ENCODE measurements at places on chromosomes 4 and X.

- DNase-seq, result no peak
Observed at GRCh38 chr4:86019362-86019761, 340.5 kb downstream of the MAPK10 start.

- peak; percentile 6 for DNase-seq
Observed at GRCh38 chr4:963276-964225, 9.8 kb downstream of the DGKQ start.

GRCh38 chr4:111937368-111937767, 207.9 kb upstream of the FAM241A start:
- DNase-seq, result no peak

GRCh38 chrX:105136786-105137185, 83.7 kb downstream of the TEX13A start:
- DNase-seq, result no peak

DNA sequence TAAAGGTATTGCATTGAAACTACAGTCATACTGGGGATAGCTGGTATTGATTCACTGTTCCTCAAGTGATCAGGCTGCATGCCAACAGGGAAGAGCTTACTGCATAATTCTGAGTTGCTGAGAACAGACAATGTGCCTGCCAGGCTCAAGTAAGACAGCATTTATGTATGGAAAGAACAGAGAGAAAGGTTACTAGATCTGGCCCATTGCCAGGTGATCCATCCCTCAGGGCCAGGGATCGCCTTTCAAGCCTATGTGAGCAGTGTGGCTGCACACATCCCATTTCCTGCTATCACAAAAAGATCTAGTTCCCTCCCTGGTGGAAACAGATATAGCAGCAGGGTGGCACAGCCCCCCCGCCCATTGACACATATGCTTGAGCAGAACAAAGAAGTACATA, 254.0 kb downstream of the TMA16 start:
- no peak for DNase-seq

DNA sequence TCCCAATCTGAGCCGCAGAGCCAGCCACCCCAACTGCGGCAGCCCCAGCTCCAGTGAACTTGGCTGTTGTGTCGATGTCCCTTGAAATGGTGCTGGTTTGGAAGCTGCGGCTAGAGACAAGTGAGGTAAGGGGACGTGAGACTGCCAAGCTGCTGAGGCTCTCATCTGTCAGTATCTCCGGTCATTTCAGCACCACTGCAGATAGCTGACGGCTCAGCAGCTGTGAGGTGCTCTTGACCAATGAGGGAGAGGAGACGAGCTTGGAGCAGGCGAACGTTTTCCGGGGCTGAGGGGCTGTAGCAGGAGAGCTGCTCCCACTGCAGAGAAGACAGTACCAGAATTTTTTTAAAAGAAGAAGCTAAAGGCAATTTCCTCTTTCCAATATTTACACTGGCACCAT, 175.5 kb upstream of the CASK start:
- DNase-seq, result peak; percentile 25

DNA sequence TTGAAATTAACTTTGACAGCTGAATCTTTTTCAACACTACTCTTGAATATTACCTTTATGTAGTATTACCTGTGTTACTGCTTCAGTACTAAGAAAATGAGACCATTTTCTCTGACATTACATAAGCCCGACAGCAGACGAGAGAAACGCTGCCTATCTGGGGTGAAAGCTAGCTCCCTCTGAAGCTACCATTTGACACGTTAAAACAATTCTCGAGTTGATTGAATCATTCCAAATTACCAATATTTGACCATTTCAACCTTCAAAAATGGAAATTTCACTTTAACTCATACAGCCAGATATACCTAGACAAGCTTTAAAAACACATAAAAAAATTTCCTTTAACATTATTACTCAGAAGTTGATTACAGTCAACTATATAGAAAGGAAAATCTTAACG, 836 bp downstream of the GPM6A start:
- no peak for DNase-seq

DNA sequence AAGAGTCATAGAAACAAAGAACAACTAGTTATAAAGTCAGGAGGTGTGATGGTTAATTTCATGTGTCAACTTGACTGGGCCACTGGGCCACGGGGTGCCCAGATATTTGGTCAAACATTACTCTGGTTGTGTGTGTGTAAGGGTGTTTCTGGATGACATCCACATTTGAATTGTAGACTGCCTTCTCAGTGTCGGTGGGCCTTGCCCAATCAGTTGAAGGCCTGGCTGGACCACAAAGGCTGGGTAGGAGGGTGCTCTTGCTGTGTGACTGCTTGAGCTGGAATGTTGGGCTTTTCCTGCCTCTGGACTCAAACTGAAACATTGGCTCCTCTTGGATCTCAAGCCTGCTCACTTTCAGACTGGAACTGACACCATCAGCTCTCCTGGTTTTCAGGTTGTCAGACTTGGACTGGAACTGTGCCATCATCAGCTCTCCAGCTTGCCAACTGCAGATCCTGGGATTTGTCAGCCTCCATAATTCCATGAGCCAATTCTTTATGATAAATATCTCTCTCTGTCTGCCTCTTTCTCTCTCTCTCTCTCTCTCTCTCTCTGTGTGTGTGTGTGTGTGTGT, 41.4 kb downstream of the CLDN34 start:
- DNase-seq, result no peak

- DNase-seq, result no peak
Observed at GRCh38 chrX:70878902-70879301, 29.6 kb downstream of the TEX11 start.

GRCh38 chr4:111362941-111363361, 740.1 kb upstream of the PITX2 start:
- no peak for DNase-seq

DNA sequence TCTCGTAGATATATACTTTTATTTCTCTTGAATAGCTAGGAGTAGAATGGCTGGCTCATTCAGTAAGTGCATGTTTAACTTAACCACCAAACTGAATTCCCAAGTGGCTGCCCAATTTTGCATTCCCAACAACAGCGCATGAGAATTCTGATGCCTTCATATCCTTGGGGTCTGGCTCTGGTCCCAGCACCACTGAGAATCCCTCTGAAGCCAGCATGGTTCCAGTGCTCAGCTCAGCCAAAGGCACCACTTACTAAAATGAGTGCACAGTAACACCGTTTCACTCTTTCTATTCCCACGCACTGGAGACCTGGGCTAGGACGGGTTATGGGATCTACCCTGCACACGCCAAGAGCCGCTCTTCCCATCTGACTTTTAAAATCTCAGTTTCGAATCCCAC, 60.4 kb downstream of the CASP3 start:
- DNase-seq, result no peak

DNA sequence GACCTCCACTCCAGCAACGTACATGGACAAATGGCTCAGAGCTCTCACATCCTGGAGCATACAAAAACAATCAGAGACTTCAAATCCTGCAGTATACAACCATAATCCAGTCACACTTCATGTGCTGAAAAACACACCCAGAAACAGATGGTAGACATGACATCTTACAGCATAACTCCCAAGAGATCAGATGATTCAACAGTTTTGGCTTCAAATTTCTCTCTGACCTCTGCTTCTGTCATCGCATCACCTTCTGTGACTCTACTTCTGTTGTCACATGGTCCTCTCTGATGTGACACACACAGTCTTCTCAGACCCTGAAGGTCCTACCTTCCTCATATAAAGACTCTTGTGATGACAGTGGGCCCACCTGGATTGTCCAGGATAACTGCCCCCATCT, 18.5 kb downstream of the SUV39H1 start:
- DNase-seq, result no peak

GRCh38 chr4:7630568-7631287, 196.0 kb upstream of the PSAPL1 start:
- no peak for DNase-seq

GRCh38 chr4:45554423-45554822, 569.4 kb downstream of the GABRG1 start:
- no peak for DNase-seq

GRCh38 chr4:153227469-153228075, 23.3 kb downstream of the TRIM2 start:
- peak; percentile 53 for DNase-seq

GRCh38 chrX:72663737-72664136, 50.4 kb downstream of the PHKA1 start:
- DNase-seq, result no peak

GRCh38 chrX:39752815-39753214, 344.9 kb downstream of the BCOR start:
- DNase-seq, result no peak

GRCh38 chr4:13493793-13494192, 9.7 kb upstream of the RAB28 start:
- DNase-seq, result no peak

GRCh38 chr4:1226144-1226481, 22.8 kb downstream of the CTBP1 start:
- DNase-seq, result no peak

- DNase-seq, result peak; percentile 81
Observed at GRCh38 chr4:112523008-112523721, 7.2 kb upstream of the NEUROG2 start.

DNA sequence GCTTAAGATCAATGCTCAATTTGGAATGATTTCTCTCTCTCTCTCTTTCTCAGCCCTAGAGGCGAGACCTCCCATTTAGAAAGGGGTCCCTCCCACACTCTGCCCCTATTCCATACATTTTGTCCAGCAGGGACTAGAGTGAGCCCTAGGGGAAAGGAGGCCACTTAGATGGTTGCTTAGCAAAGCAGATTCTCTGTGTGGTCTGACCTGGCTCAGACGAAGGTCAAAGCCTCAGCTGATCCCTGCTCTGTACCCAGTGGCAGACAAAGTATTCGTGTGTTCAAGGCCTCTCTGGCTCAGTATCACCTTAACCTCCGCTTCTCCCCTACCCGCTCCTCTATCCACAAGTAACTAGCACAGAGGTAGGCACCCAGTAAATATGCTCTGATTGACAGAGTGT, 78.4 kb downstream of the HPRT1 start:
- DNase-seq, result no peak

GRCh38 chrX:53882331-53882730, 161.9 kb downstream of the PHF8 start:
- DNase-seq, result no peak

DNA sequence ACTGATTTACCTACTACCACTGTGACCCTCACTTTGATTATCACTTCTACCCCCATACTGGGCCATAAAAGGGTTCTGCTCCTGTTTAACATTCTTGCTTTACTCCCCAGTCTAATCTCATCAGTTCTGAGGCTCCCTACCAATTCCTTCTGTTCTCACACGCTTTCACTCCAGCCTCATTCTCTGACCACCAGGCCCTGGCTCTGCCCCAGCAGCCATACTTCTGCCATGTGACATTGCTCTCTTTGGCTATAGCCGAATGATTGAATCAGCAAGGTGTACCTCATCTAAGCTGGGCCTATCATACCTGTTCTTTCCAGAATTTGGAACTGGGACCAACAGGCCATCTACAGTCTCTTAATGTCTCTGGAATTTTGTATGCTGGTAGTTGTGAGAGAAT, 14.4 kb upstream of the ELF2 start:
- no peak for DNase-seq
